ENCODE measurements at places on chromosomes 1 and 21. TPM values are rescaled to one million over a fixed set of nuclear protein-coding genes. Genes with fewer than 3 reads are reported as not detected.

DNA sequence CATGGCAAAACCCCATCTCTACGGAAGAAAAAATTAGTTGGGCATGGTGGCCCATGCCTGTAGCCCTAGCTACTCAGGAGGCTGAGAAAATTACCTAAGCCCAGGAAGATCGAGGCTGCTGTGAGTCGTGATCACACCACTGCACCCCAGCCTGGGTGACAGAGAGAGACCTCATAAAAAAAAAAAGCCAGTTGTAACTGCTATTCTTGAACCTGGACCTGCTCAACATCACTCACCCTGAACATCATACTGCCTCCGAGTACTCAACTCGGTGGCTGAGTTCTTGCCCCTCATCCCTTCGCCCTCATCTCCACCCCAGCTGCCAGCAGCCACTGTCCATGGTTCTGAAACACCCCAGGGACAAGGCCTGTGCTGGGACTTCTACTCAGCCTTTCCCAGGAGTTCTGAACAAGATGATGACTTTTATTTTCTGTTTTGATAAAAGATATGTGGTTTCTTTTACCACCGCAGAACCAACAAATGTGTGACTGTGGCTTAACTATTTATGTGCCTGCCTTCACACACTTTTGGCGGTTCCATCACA is 5.4 kb upstream of the DISP3 start:
- peak; percentile 30 for DNase-seq

- DNase-seq: no peak
These were observed 19.1 kb downstream of the DDAH1 start for GRCh38 chr1:85445906-85446305.

- no peak for DNase-seq
These were observed 26.7 kb downstream of the RGSL1 start for GRCh38 chr1:182476625-182477024.

DNA sequence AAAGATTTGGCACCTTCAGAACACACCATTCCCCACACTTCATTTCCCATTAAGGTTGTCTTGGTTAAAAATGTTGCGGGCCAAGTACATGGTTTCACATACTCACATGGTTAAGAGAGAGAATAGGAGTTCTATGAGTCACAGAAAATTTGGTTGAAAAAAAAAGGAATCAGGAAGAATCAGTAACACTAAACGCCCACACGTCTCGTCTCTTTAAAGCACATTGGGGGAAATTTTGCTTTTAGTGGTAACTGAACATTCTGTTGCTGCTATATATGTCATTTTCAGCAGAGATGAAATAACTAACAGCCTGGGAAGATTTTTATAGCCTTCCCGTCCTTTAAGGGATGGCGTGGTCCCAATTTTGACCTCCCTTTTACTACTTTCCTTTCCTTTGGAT is 132.9 kb upstream of the ERG start:
- peak; percentile 57 for DNase-seq

GRCh38 chr1:56806804-56807203 is 12.4 kb downstream of the FYB2 start:
- DNase-seq: no peak

DNA sequence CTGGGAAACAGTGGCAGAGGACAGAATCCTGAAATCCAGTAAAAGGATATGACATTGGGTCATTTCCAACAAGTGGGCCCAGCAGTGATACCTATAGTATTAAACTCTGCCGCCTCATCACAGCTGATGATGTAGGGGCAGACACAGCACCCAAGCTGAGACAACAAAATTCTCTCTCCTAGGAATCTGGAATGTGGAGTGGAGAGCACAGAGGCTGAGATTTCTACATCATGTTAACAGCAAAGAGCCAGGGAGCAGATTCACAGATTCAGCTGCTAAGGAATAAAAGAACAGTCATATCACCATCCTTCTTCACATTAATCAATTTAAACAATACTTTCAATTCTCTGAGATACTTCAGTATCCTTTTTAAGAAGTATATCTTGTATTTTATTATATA is 61.9 kb downstream of the CRP start:
- no peak for DNase-seq

- no peak for DNase-seq
These were observed 750.9 kb upstream of the B3GALT2 start for GRCh38 chr1:193937308-193937707.

GRCh38 chr21:38460171-38460742 is 38.0 kb downstream of the ERG start:
- DNase-seq: peak; percentile 63

DNA sequence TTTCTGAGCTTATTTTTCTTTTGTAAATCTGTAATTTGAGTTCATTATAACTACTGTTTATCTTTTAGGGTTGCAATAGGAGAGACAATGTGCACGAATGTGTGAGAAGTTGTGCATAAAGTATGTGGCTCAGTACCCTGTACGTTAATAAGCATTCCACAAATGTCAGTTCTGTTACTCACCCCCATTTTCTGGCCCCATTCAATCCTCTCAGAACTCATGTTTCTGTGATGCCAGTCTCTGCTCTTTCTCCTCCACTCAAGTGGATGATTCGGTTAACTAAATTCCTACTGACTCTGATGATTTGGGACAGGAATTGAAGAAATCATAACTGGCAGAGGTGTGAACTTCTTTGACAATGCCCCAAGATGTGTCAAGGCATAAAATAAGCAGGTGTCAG is 10.2 kb upstream of the DMRTB1 start:
- DNase-seq: no peak

DNA sequence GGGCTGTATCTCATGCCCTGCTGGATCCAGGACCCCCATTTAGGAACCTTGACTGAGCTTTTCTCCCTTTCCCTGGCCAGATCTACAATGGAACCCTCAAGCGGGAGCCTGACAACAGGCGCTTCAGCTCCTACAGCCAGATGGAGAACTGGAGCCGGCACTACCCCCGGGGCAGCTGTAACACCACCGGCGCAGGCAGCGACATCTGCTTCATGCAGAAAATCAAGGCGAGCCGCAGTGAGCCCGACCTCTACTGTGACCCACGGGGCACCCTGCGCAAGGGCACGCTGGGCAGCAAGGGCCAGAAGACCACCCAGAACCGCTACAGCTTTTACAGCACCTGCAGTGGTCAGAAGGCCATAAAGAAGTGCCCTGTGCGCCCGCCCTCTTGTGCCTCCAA is 29.8 kb downstream of the PKP1 start:
- DNase-seq: no peak

- no peak for DNase-seq
These were observed 10.8 kb downstream of the RPS6KA1 start for GRCh38 chr1:26540351-26540750.

GRCh38 chr1:162003830-162004215 is 19.8 kb downstream of the OLFML2B start:
- DNase-seq: peak; percentile 88

DNA sequence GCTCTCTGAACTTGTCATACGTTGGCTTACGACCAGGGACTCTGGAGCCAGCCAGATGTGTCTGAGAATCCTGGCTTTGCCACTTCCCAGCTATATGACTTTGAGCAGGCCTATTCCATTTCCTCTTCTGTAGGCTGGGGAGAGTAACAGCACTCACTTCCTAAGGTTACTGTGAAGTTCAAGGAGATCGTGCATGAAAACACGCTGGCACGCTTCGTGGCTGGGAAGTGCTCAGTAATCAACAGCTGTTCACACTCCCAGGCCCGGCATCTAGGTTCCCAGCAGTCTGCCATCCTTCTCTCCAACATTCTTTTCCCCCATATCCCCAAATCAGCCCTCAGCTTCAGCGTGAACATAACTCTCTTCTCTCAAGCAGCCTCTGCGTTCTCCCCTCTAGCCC is 2.0 kb downstream of the ASCL5 start:
- peak; percentile 42 for DNase-seq

- DNase-seq: no peak
These were observed 40.5 kb upstream of the JAK1 start for GRCh38 chr1:65006806-65007205.

- DNase-seq: no peak
These were observed 197.5 kb downstream of the ZNF326 start for GRCh38 chr1:90192408-90192807.

- DNase-seq: no peak
These were observed 72.2 kb downstream of the AGPAT3 start for GRCh38 chr21:43937051-43937832.

GRCh38 chr1:50098591-50099021 is 10.1 kb upstream of the ELAVL4 start:
- peak; percentile 24 for DNase-seq

- peak; percentile 23 for DNase-seq
These were observed 13.6 kb downstream of the FAM177B start for GRCh38 chr1:222750651-222751050.

GRCh38 chr1:226875641-226876295 is 5.4 kb downstream of the PSEN2 start:
- DNase-seq: no peak

GRCh38 chr1:23098463-23099170 is 70.0 kb downstream of the LUZP1 start:
- DNase-seq: peak; percentile 86

DNA sequence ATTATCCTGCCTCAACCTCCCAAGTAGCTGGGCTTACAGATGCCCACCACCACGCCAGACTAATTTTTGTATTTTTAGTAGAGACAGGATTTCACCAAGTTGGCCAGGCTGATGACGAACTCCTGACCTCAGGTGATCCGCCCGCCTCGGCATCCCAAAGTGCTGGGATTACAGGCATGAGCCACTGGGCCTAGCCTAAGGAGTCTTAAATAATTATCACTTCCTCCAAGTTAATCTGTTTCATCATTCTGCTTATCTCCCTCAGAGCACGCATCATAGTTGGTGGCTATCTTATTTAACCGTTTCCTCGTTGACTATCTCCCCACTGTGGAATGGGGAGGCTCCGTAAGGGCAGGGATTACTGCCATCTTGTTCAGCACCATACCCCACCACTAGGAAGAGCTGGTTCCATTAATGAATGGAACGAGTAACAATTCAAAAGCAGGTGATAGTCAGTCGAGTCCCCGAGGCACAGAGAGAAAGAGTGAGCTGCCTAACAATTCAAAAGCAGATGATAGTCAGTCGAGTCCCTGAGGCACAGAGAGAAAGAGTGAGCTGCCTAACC is 52.7 kb downstream of the GLUL start:
- DNase-seq: no peak

GRCh38 chr1:155681776-155682175 is 6.8 kb downstream of the YY1AP1 start:
- no peak for DNase-seq

GRCh38 chr1:46687921-46688509 is 16.4 kb downstream of the TEX38 start:
- DNase-seq: no peak

DNA sequence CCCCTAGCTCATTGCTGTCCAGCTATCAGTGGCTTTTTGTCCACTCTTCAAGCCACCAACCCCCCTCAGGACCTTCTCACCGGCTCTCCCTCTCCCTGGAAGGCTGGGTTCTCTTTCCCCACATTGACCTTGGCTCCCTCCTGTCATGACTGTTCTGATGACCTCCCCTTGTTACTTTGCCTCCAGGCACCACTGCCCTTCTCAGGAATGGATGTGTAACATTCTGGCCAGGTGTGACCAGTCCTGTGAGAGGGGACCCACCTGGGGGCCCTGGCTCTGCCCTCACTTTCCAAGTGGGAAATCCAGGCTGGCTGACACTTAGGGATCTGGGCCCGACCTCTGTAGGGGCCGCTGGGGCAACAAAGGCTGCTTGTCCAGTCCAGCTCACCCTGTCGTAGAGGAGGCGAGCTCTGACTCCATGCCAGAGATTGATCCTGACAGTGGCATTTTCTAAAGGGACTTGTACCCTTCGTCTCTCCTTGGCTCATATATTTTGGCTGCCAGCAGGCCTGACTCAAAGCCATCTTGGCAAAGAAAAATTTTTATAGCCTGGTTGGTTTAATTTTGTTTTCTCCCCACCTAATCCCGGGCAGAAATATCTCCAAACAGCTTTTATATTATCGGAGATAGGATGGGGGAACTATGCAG is 37.9 kb upstream of the USP24 start:
- DNase-seq: no peak

- no peak for DNase-seq
These were observed 17.8 kb upstream of the GUCA2B start for GRCh38 chr1:42135426-42135825.

DNA sequence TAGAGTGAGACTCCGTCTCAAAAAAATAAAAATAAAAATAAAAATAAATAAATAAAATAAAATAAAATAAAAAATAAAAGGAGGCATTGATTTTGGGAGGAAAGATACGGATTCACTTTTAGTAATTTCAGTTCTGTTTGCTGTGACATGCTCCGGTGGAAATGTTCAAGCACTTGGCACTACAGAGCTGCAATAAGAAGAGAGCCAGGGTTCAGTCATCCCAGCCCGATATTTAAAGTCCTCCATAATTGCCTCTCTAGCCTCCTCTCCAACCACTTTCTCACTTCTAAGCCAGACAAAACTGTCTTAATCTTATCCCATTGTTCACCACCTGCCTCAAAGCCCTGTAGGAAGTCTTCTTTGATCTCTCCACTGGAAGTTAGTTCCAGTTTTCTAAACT is 55.0 kb upstream of the MACF1 start:
- no peak for DNase-seq

DNA sequence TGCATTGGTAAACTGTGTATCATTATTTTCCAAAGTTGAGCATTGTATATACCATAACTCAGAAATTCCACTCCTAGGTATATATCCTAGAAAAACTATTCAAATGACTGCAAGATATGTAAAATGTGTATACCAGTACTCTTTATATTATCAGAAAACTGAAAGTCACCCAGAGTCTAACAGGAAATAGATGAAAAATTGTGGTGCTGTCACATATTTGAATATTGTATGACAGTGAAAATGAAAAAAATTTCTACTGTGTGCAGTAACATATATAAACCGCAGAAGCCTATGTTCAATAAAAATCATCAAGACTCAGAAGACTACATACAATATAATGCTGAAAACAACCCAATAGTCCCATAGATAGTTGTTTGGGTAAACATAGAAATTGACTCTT is 74.4 kb upstream of the LYPLAL1 start:
- DNase-seq: no peak

DNA sequence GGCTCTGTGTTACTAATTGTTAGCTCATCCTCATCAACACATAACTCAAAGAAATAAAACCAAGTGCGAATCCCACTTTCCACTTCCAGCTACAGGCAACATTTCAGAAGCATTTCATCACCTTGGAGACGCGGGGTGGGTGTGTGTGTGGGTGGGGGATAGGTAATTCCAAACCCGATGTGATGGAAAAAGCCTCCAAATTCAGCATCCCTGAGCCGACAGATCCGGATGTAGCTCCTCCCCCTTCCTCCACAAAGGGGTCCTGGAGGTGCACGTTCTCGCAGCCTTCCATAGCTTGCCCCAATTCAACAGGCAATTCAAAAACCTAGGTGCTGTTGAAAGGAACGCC is 486 bp downstream of the HSPA13 start:
- peak; percentile 64 for DNase-seq

Gene PCNX2
- 3.9 TPM for total RNA-seq

Gene FBXO2
- total RNA-seq: 0.58 TPM

Gene CELA3B
- total RNA-seq: not detected

Gene TSPEAR
- total RNA-seq: 0.04 TPM

Gene GFI1
- 0.13 TPM for total RNA-seq

Gene UBL4B
- not detected for total RNA-seq

Gene EPHB2
- 24.5 TPM for total RNA-seq

Gene RALGPS2
- total RNA-seq: 35.2 TPM

Gene PLD5
- total RNA-seq: 1.7 TPM

Gene COL6A2
- total RNA-seq: 481 TPM
